ENCODE measurements at places on chromosomes 1 and 21. TPM values are rescaled to one million over a fixed set of nuclear protein-coding genes. Genes with fewer than 3 reads are reported as not detected.

The CACNA1S gene
- not detected for total RNA-seq

The FAM78B gene
- total RNA-seq = 1.7 TPM

The SPATA46 gene
- total RNA-seq = not detected

The LMO4 gene
- 32.7 TPM for total RNA-seq

The SPRR2F gene
- 1,391 TPM for total RNA-seq

The ZNF648 gene
- total RNA-seq = not detected

The KIF26B gene
- total RNA-seq = 2.7 TPM

The CRABP2 gene
- total RNA-seq = 377 TPM

The TSHB gene
- total RNA-seq = not detected

The S100A14 gene
- total RNA-seq = 2,481 TPM

DNA sequence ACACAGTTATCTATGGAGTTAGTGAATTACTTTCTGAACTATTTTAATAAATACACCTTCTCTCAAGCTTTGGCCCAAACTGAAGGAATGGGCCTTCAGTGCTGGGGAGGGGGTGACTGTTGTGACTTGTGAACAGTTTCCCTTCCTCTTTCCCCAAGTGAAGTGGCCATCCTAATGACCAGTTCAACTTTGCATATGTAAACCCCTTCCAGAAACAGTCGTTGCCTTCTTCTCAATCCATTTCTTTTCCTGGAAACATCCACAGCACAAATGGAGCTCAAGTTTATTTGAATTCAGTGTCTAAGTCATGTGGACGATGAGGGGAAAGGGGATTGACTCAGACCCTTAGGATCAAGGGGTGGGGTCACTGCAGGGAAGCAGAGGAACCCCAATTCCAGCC lies 1.3 kb upstream of the INPP5B start:
- no peaks in the 10 kb centered on the region for H3K36me3 ChIP-seq
- peaks cover 28% of the 10 kb centered on the region for H3K4me1 ChIP-seq
- no peaks in the 10 kb centered on the region for H3K27me3 ChIP-seq
- H3K27ac ChIP-seq = no peak overlapping the region
- no peak for DNase-seq

DNA sequence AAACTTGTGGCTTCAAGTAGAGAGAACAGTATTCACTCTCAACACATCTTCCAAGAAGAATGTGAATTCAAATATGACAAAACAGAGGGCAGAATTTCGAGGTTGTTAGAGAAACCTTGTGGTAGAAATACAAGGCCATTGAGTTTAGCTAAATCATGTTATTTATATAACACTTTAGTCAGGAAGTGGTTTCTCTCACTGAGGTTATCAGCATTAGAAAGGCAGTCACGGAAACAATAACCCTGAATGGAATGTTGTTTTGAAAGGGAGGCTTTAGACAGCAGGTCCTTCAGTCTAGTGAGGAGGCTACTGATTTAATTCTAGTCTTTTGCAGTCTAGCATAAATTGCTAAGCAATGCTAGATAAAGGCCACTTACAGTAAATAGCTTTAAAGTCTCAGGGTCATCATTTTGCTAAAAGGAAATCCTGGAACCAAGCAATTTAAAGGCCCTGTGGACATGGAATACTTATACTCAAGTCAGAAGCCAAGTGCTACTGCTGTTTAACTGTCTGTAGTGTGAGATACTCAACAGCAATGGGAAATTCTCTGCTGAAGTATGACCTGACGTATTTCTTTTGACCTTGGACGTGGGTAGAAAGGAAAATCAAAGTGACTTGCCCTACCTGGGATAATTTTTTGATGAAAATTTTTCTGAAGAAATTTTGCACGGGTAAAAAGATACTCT lies 89.0 kb upstream of the CHODL start:
- H3K27ac ChIP-seq = no peak overlapping the region
- no peak for DNase-seq
- H3K36me3 ChIP-seq = no peaks in the 10 kb centered on the region
- no peaks in the 10 kb centered on the region for H3K27me3 ChIP-seq
- no peak overlapping the region for H3K4me3 ChIP-seq
- H3K4me1 ChIP-seq = no peaks in the 10 kb centered on the region

- no peaks in the 10 kb centered on the region for H3K36me3 ChIP-seq
- H3K4me3 ChIP-seq = no peak overlapping the region
Observed at GRCh38 chr21:39531840-39532239, 80.1 kb downstream of the SH3BGR start.

DNA sequence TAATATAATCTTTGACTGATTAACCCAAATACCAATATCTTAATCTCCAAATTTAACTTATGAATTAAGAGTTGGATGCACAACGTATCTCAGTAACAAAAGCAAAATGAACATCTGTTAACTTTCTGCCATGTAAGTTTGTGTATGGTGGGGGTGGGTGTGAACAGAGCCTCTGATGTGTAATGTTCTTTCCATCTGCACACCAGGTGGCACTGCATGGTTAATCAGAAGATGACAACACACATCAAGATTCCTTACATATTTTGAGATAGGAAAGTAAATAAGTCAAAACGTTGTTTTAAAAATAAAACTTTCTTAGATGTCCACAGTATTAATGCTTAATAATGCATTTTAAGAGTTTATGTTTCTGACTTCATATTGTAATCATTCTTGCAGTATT lies 251.9 kb downstream of the DPYD start:
- DNase-seq = no peak
- H3K27ac ChIP-seq = no peak overlapping the region
- H3K36me3 ChIP-seq = no peaks in the 10 kb centered on the region
- no peak overlapping the region for H3K4me3 ChIP-seq

DNA sequence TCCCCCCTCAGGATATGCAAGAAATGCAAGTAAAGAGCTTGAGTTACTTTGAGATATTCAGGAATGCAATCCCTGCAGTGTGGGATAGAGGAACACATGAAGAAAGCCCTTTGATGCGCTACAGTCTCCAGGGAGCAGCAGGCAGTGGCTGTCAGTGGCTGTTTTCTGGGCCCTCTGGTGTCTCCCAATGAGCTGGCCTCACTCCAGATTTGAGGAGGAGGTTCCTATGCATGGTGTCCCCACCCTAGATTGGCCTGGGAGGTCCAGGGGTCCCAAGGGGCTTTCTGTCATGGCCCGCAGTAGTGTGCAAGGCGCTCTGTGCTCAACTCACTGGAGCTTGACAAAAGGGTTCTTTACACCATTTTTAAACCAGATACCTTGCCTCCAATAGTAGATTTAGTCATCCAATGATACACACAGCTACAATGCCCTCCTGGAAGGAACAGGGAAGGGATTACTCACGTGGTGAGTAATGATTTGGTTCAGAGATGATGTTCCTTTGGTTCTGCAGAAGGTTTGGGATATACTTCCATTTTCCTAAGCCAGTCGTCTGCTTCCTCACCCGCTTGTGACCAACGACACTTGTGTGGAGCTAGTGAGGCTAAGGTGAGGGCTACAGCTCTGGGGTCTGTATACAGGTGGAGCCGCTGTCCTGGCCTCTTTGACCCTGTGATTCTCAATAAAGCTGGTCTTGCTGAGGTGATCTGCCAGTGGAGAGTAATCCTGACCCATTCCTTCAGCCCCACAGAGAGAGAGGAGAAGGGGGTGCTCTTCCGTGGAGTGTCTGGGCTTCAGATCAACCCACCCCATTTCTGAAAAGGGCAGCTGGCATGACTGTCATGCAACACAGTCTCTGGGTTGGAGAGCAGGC lies 6.6 kb downstream of the BATF3 start:
- no peak overlapping the region for H3K4me3 ChIP-seq
- no peaks in the 10 kb centered on the region for H3K36me3 ChIP-seq
- H3K4me1 ChIP-seq = no peaks in the 10 kb centered on the region
- DNase-seq = no peak

- H3K27ac ChIP-seq = no peak overlapping the region
- H3K4me1 ChIP-seq = no peaks in the 10 kb centered on the region
- no peaks in the 10 kb centered on the region for H3K27me3 ChIP-seq
Observed at GRCh38 chr21:31203431-31204054, 140.5 kb downstream of the TIAM1 start.

- no peak overlapping the region for H3K4me3 ChIP-seq
- DNase-seq = no peak
- H3K36me3 ChIP-seq = no peaks in the 10 kb centered on the region
- no peak overlapping the region for H3K27ac ChIP-seq
- no peaks in the 10 kb centered on the region for H3K27me3 ChIP-seq
Observed at GRCh38 chr1:63277195-63278192, 44.9 kb upstream of the FOXD3 start.

GRCh38 chr1:205715628-205716027 lies 34.4 kb downstream of the NUCKS1 start:
- peaks cover 19% of the 10 kb centered on the region for H3K36me3 ChIP-seq
- H3K27me3 ChIP-seq = no peaks in the 10 kb centered on the region
- H3K4me3 ChIP-seq = no peak overlapping the region
- H3K27ac ChIP-seq = no peak overlapping the region
- no peaks in the 10 kb centered on the region for H3K4me1 ChIP-seq

- H3K4me3 ChIP-seq = no peak overlapping the region
- no peak for DNase-seq
- peaks cover 32% of the 10 kb centered on the region for H3K4me1 ChIP-seq
- no peaks in the 10 kb centered on the region for H3K27me3 ChIP-seq
- H3K27ac ChIP-seq = peak overlapping the region; percentile 70
Observed at GRCh38 chr1:165899461-165899941, 72.1 kb downstream of the UCK2 start.

DNA sequence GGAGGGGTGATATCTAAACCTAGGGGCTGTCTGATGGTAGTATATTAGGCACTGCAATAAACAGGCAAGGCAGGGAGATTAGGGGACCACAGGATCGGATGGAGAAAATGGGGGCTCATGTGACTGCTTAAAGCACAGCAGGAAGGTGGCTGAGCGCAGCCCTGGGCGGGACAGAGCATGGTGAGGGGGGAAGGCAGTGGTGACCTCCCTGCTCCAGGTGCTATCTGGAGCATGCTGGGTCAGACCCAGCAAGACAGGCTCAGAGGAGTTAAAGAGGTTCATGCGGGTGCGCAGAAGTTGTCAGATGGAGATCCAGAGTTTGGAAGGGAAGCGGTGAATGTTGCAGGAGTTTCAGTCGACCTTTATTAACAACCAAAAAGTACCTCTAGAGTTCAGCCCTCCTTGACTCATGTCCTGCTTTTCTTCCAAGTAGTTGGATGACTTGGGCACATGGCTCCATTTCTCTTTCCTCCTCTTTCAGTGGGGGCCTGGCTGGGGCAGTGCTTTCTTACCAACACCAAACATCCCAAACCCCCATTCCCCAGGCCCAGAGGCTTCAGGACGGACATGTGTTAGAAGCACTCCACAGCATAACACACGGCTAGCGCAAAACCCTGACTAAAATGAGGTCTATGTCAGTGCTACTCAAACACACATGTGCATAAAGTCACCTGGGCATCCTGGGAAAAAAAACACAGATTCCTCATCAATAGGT lies 41.5 kb downstream of the CAPN9 start:
- no peak overlapping the region for H3K27ac ChIP-seq
- no peaks in the 10 kb centered on the region for H3K36me3 ChIP-seq
- H3K4me1 ChIP-seq = no peaks in the 10 kb centered on the region

DNA sequence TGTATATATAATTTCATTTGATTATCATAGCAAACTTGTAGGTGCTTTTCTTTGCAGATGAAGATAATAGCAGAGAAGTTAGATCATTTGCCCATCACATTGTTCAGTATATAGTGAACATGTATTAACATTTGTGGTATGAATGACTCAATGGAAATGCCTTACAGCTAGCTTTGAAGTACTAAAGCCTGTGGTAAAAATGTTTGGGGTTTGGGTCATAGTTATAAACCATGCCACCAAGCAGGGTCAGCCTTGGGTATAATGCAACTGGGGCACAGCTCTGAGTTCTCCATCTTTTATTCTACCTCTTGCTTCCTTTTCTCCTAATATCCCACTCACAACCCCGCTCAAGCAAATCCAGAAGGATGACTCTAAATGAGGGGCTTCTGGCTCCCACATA lies 141.6 kb downstream of the KCNT2 start:
- H3K4me3 ChIP-seq = no peak overlapping the region
- no peaks in the 10 kb centered on the region for H3K4me1 ChIP-seq
- no peak overlapping the region for H3K27ac ChIP-seq
- no peak for DNase-seq
- no peaks in the 10 kb centered on the region for H3K27me3 ChIP-seq

DNA sequence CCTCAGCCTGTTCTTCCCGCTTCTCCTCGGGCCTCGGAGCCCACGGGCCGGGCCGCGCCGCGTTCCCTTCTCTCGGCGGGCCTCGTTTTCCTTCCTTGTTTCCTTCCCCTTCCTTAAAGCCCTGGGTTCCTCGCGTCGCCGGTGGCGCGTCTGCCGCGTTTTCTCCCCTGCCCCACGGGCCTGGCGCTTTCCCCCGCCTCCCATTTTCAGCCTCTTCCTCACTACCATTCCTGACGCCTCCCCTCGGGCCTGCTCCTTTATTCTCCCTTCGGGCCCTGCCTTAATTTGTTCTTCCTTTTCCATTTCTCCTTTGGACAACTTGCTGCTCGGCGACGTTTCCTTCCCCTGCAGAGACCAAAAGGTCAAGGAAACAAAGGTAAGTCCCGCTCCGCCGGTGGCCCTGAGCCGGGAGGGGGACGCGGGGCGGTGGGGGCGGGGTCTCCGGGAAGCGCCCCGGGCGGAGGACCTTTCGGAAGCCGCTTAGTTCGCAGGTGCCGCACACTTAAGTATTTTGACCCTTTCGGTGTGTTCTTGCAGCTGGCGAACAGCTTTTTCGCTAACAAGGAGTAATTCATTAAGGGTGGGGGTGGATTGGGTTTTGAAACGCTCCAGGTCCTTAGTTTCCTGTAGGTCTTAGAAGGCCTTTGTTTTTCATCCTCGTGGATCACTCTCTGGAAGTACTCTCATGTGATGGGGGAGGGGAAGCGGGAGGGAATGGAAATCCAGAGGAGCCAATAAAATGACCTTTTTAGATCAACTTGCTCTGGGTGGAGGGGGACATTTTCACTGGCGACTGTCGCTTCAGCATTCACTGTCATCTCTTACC lies 780 bp downstream of the YTHDF2 start:
- no peak for DNase-seq
- peak overlapping the region; percentile 92 for H3K4me3 ChIP-seq
- peaks cover 10% of the 10 kb centered on the region for H3K36me3 ChIP-seq
- peaks cover 28% of the 10 kb centered on the region for H3K4me1 ChIP-seq
- no peaks in the 10 kb centered on the region for H3K27me3 ChIP-seq
- H3K27ac ChIP-seq = peak overlapping the region; percentile 95

DNA sequence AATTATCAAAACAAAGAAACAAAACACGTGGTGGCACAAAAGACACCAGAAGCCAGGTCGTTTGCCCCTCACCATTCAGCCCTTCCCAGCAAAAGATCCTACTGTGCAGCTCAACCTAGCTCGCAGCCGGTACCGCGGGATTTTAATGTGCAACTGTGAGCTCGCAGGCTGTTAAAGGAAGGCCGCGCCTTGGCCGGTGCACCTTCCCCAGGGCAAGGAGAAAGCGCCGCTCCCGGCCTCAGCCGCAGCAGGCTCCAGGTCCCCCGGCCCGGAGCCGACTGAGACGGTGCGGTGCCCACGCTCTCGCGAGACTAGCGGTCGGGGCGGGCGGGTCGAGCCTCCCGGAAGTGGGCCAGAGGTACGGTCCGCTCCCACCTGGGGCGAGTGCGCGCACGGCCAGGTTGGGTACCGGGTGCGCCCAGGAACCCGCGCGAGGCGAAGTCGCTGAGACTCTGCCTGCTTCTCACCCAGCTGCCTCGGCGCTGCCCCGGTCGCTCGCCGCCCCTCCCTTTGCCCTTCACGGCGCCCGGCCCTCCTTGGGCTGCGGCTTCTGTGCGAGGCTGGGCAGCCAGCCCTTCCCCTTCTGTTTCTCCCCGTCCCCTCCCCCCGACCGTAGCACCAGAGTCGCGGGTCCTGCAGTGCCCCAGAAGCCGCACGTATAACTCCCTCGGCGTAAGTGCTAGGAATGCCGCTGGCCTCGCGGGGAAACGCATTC lies at the start of gene AGL:
Gene AGL (plus strand): TSS at position 618 of the 715 bp plus-strand sequence. CDS start 682 bp downstream, outside the sequence.
- peaks cover 20% of the 10 kb centered on the region for H3K4me1 ChIP-seq
- peak within 1 kb of the TSS; percentile 63 for H3K4me3 ChIP-seq
- H3K27me3 ChIP-seq = no peaks in the 10 kb centered on the region
- DNase-seq = peak; percentile 9
